ENCODE measurements at places on chromosomes 1 and 21.
A peak's percentile ranks its signal among the peaks of the same experiment; 100 is the strongest.

DNA sequence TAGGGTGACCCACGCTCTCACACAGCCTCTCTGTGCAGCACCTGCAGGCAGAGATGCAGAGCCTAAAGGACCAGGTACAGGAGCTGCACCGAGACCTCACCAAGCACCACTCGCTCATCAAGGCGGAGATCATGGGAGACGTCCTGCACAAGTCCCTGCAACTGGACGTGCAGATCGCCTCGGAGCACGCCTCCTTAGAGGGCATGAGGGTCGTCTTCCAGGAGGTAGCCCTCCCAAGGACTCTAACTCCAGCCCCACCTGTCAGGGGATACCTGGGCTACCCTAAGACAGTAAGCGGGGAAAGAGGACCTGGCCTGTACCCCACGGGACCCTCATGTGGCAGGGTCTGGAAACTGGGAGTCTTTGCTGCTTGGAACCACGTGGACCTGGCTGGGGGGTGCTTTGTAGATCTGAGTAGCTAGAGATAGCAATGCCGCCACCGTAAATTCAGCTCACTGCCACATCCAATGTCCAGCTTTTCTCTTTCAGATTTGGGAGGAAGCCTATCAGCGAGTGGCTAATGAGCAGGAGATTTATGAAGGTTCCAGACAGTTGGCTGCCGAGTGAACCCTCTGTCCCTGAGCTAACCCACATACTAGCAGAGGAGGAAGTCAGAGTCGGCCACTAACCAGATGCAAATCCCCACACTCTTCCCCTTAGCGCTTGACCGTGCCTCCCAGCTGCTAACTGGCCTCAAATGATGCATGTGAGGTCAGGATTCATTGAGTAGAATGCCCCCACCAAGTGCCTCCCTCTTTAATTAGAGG is 6.5 kb downstream of the RNF207 start:
- DNase-seq: no peak

DNA sequence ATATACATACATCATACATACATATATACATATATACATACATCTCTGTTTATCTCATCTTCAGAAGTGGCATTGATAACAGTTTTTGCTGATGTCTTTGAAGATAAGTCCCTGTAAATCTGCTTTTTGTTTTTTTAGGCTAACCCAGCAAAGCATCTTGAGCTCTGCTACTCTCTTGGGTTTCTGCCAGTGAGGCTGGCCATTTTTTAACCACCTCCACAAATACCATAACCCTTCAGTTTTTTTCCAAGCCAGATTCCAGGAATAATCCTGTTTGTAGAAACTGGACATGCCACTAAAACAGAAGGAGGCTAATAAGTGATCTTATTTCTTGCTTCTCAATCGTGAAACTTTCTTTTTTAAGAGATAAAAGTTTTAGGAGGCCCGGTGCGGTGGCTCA is 21.6 kb downstream of the SDHC start:
- no peak for DNase-seq

DNA sequence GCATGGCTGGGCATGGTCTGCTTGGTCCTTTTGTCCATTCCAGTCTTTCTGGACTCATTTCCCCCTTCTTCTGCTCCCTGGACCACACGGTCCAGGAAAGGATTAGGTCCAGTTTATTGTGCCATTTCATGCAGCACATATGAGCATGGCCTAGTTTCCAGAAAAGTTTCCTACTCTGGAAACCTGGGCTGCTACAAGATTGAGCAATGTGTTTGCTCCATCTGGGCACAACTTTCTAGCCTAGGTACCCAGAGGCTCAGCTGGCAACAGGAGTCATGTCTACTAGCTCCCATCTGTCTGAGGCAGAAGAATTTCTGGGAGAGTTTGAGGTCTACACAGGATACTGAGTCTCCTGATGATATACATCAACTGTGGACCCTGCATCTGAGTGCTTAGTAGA is 14.8 kb downstream of the FMOD start:
- DNase-seq: no peak

- DNase-seq: no peak
Measured at GRCh38 chr1:233140974-233141373, 154.6 kb downstream of the PCNX2 start.

DNA sequence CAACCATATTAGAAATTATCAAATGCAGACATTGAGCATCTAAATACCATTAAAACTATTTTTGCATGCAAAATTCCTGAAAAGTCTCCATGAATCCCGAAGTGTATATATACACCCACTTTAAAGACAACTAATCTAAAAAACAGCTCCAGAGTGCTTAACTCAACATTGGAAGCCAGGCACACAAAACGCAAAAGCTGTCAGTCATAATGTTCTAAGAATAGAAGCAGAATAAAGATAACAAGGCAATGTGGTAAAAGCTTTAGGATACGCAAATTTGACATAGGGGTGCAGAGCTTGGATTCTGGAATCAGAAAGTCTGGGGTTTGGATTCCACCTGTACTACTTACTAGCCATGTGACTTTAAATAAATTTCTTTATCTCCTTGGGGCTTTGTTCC is 62.5 kb downstream of the SMYD3 start:
- DNase-seq: no peak

GRCh38 chr21:31668651-31669491 is 9.4 kb downstream of the SOD1 start:
- DNase-seq: no peak

DNA sequence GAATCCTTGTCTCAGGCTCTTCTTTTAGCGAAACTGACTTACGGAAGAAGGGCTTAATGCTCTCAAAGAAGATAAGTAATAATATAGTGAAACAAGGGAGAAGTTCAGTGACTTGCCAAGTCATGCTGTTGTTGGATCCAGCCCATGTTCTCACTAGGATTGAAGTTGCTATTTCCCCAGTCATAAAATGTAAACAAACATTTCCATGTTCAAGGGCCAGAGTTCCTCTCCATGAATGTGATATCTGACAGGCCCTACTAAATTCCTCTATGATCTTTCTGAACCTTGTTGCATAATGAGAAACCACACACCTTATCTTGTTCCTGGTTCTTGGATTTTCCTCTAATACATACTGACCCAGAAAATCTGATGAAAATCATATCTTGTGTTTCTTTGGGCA is 876.5 kb upstream of the B3GALT2 start:
- DNase-seq: no peak

DNA sequence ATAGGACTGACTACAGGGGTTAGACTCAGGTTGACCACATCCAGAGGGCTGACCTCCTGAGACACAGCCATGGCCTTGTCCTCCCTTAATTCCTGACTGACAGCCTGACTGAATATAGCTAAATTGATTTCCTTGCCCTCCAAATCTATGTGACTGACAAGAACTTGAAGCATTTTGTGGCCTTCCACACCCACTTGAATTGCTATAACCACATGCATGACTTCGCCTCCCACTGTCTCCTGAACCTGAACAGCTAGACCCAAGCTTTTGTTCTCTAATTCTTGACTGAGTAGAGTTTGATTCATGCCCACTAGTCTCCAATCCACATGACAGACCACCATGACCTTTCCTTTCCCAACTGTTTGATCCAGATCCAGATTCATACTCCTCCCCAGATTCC is 3.1 kb downstream of the FLG2 start:
- DNase-seq: no peak

DNA sequence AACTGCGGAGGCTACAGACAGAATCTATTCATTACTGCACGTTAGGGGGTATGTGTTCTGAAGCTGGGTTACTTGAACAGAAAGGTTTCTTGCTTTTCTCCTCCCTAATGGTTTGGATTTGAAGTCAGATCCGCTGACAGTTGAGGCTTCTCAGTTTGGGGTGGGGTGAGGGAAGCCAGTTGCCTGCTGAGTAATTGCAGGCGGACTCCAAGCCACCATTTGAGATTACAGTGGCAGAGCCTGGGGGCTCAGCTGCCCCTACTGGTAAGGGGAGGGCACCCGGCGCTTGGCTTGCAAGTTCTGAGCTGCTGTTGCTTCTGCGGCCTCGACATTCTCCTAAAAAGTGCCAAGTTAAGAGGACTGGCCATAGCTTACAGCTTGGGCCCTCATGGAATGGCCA is 2.0 kb downstream of the GRHL3 start:
- no peak for DNase-seq

- no peak for DNase-seq
Measured at GRCh38 chr1:198577444-198577843, 37.0 kb upstream of the ATP6V1G3 start.

GRCh38 chr1:232856541-232856940 is 51.3 kb downstream of the MAP10 start:
- no peak for DNase-seq

DNA sequence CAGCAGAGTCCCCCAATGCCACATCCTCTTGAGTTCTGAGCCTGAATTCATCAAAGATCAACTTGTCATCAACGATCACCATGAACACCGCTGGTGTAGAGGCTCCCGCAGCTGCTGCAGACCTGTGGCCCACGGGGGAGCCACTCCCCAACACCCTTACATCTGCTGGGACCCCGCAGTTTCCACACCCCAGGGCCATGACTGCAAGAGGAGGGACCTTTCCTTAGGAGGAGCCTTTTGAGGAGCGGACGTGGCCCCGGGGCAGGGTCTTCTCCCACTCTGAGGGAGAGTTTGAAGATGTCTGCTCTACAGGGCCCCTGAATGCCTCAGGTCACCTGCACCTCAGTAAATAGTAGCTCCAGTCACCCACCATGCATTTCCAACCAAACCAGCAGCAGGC is 2.7 kb downstream of the PRDM15 start:
- DNase-seq: no peak

DNA sequence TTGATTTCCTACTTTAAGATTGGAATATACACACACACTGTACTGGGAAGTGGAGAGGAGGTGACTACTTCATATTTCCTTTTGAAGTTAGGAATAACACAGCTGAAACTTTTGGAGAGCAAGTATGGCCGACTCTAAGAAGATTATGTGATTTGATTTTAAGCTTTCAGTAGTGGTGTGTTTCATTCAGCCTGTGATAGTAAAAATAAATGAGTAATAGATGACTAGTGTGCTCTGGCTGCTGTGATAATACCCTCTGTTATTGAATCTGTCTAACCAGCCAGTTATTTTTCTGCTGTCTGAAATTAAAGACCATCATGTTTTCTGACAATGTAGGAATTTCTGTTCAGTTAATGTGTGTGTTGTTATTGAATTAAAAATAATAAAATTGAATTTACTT is 48.3 kb downstream of the CTTNBP2NL start:
- DNase-seq: no peak

GRCh38 chr21:25556091-25556490 is 51.2 kb downstream of the MRPL39 start:
- DNase-seq: no peak

- DNase-seq: no peak
Measured at GRCh38 chr21:46056450-46056903, 41.4 kb upstream of the COL6A2 start.

DNA sequence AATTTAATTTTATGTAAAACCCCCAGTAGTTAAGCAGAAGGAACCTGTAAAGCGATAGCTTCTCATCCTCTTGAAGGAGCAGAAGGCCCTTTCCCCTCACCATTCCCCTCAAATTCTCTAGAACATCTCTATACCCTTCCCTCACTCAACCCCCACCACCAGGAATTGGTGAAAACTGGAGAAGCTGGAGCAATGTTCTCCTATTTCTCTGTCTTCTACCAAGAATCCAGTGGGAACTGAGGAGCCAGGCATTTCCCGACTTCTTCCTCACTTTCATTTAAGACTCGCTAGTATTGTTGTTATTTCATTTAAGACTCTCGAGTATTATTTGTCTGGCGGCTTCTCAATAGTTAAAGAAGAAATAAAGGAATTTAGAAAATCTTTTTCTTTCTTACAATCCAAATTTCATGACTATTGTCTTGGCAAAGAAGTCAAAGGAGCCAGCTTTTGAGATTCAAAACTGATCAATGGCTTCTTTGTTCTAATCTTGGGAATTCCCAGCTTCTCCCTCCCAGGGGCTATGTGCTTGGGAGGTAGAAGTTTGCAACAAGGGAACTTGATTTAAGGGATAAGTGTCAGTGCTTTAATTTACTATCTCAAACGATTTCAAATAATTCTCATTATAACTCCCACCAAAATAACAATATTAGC is 253.3 kb upstream of the ADGRL2 start:
- DNase-seq: no peak

- peak; percentile 51 for DNase-seq
Measured at GRCh38 chr1:32199717-32200072, 700 bp upstream of the CCDC28B start.

DNA sequence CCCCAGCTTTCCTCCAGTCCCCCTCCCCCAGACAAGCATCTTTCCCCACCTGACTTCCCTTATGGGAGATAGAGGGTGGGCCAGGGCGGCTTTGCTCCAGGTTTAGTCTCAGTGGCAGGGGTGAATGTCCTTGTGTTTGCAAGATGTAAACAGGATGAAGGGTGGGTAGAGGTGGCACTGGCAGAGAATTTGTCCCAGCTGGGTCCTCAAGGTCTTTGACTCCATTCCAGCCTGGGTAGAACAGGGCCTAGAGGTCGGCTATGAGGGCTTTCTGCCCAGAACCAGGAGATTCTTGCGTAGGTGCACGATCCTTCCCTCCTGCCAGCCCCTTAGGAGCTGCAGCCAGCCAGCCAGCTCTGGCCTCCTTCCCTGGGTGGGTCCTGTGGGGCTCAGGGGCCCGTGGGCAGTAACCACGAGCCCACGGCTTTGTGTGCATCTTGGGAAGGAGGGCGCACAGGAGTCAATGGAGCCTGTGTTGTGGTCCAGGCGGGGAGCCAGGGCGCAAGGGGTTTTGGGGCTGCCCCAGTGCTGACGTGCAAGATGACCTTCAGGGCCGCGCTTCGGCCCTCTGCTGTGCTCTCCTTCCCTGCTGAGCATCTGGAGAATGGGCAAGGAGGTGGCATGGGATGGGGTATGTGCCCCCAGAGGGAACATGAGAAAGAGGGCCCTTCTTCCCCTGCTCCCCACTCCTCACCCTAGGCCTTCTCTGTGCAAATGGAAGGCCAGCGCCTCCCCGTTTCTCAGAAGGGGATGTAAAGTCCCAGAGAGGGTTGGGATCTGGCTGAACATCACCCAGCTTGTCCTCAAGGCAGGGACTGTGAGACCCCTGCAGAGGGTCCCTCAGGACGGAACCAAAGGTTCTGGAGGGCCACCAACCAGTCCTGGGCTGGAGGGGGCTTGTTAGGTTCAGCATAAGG is 15.7 kb downstream of the POU3F1 start:
- DNase-seq: no peak

DNA sequence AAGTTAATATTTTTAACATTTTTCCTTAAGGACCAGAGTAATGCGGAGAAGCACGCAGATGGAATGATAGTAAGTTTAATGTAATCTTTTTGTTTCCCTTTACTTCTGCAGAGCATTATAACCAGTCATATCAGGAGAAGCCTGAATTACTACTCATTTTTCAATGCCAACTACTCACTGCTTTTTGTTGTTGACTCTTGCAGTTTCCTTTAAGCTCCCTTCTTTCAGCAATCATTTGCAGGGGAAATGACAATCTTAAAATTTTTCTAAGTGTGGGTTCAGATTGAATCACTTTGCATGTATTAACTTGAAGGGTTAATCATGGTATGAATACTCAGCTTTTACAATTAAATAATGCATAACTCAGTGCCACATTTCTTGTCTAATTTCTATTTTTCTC is 122.2 kb downstream of the NRDC start:
- DNase-seq: no peak

GRCh38 chr1:117770981-117771531 is 158.4 kb downstream of the GDAP2 start:
- DNase-seq: no peak
